ENCODE measurements at places on chromosomes 4 and X. TPM values are rescaled to one million over a fixed set of nuclear protein-coding genes. Genes with fewer than 3 reads are reported as not detected.

DNA sequence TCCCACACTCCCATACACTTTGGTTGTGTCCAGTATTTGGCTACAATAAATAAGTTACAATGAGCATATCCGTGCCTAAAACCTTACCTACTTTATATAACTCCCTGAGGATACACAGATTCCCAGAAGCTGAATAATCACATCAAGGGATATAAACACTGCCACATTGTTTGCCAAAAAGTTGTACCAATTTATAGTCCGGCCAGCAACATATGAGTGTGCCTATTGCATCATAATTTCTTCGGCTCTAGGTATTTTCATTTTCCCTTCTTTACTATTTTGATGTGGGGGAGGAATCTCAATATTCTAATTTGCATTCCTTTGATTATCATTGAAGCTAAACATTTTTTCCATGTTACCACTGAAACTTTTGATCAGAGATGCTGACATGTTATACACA, 146.4 kb downstream of the PCDH19 start:
- DNase-seq, result no peak

- DNase-seq, result no peak
Measured at GRCh38 chr4:2091990-2092668, 33.0 kb downstream of the NAT8L start.

- DNase-seq, result no peak
Measured at GRCh38 chr4:6017800-6018199, 431 bp downstream of the C4orf50 start.

- peak; percentile 18 for DNase-seq
Measured at GRCh38 chrX:72620550-72621145, 48.0 kb upstream of the HDAC8 start.

DNA sequence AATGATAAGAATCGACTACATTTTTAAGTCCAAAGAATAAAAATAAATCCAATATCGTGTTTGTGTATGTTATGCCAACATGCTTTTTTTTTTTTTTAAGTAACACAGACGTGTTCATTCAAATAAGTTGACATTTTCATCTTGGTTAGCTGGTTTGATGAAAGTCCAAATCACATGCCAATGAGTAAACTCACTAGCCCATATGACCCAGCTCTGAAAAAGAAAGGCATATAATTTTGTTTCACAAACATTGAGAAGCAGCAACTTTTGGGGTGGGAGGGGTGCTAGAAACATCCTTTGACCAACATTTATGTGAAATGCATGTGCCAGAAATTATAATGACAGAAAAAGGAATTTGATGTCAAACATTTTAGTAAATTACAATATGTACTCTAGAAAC, 61.6 kb upstream of the SPP1 start:
- DNase-seq, result no peak

DNA sequence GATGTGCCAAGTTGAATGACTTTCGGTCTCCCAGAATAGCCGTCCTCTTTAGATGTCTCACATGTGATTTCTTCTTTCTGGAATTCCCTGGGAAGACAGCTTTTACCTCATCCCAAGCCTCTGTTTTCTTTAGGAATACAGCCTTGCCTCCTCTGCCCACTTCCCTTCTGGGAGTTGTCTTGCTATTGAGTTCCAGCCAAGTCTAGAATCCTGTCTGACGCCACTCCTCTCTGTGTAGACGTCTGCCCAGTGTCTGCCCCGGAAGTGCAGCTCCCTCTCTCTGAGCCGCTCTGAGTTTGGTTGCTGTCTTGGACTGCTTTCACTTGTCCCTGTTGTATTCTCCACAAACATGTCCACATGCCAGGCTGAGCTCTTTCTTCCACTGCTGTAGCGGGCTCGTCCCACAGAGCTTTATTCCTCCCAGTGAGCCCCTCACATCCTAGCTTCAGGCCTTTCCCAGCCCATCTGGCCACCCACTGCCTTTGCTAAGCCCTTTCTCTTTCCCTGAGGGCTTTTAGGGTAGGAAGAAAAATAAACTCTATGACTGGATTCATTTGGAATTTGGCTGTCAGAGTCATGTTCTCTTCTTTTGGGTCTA, 9.0 kb upstream of the IGFBP7 start:
- DNase-seq, result peak; percentile 56

GRCh38 chr4:68119921-68120320, 9.7 kb downstream of the TMPRSS11F start:
- DNase-seq, result no peak

DNA sequence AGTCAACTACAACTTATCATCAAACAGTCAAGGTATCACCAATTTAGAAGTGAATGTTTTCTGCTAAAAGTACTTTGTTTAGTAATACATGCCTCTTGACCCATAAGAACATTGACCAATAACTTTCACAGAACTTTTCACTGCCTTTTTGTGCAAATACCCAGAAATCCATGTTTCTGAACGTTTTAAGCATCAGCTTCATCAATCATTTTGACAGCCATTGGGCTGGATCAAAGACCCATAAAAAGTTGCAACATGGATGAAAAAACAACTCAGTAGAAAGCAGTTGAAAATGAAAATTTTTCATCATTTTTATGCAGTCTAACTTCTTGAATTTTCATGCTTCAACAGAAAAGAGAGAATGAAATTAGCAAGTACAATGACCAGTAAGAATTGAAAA, 466.7 kb downstream of the TRAM1L1 start:
- DNase-seq, result no peak

DNA sequence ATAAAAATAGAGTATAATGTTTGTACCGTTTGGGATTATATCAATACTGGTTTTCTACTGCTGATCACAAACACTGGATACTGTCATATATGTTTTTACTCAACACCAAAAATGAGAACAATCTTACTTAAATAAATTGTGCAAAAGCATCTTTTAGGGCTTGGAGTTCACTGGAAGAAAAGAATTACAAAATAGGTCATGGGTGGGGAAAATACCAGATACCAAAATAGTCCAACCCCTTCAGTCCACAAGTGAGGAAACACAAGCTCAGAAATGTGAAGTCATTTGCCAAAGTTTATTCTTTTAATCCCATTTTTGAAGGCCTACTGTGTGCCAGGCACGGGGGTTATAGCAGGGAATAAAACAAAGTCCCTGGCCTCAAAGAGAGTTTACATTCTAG, 64.4 kb downstream of the ADGRG2 start:
- DNase-seq, result no peak

Gene ADGRG2
- 0.17 TPM for total RNA-seq

Gene MRFAP1L1
- total RNA-seq, result 42.9 TPM

Gene GABRG1
- not detected for total RNA-seq

Gene VCX3A
- not detected for total RNA-seq

All from left ventricle myocardium superior (tissue), 1 donor.